Left cardiac atrium (tissue), 4 donors: ENCODE measurements at places on chromosomes 12 and 14. TPM values are rescaled to one million over a fixed set of nuclear protein-coding genes. Genes with fewer than 3 reads are reported as not detected.

MUCL1 gene
- not detected for total RNA-seq

CLEC9A gene
- not detected for total RNA-seq

ATG2B gene
- 13.3 TPM for total RNA-seq

BICD1 gene
- total RNA-seq: 5.6 TPM

NPFF gene
- total RNA-seq: not detected

MYO1H gene
- 2.0 TPM for total RNA-seq

SERPINA1 gene
- 7.1 TPM for total RNA-seq

CABP1 gene
- 1.5 TPM for total RNA-seq

AKAP6 gene
- total RNA-seq: 111 TPM

NR4A1 gene
- 172 TPM for total RNA-seq

KRT75 gene
- total RNA-seq: not detected

ZNF385A gene
- total RNA-seq: 24.2 TPM

SLC25A21 gene
- 0.73 TPM for total RNA-seq
